IMR-90 (cell line): ENCODE measurements at places on chromosomes 5 and 9. TPM values are rescaled to one million over a fixed set of nuclear protein-coding genes. Genes with fewer than 3 reads are reported as not detected.
A peak's percentile ranks its signal among the peaks of the same experiment; 100 is the strongest.

DNA sequence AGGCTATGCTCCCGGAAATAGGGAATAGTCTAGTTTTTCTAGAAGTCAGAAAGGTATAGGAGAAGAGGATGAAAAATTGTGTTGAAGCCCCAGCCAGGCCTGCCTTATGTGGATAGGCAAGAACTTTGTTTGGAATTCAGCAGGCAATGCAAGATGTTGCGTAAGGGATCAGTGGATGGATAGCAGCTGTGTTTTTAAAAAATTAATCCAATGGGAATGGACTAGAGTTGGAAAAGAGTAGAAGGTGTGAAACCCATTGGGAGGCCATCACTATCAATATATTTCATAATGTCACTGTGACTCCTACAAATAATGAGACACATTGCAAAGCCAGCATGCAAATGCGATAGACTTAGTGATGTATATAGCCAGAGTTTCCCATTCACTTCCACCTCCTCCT is 281.9 kb downstream of the MARCHF11 start:
- H3K27me3 ChIP-seq = no peaks in the 10 kb centered on the region
- no peak overlapping the region for H3K4me3 ChIP-seq
- H3K27ac ChIP-seq = no peak overlapping the region
- peak; percentile 37 for DNase-seq
- H3K4me1 ChIP-seq = peaks cover 1% of the 10 kb centered on the region; the same call in 1 of the 2 replicates

DNA sequence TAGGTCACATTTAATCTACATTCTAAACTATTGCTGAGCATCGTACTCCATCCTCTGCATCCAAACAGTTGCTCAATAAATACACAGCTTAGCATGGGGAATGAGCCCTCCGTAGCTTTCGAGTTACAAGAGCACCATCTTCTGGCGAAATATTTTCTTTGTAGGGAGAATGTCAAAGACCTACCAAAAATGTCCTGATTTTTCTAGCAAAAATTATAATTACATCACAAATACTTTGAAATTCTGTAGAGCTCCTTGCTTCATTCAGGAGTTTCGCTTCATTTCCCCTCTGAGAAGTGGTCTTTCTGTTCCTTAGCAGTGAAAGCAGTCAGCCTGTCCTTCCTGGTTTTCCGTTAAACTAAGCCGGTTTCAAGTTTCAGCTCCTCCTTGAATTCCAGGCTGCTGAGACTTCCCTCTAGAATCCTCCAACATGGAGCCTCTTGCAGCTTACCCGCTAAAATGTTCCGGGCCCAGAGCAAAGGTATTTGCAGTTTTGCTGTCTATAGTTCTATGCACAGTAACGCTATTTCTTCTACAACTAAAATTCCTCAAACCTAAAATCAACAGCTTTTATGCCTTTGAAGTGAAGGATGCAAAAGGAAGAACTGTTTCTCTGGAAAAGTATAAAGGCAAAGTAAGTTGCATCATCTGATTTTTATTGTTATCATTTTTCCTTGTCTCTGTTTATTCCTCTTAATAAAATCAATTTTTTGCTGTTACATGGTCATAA is at the start of gene GPX8:
TSS of gene GPX8 (plus strand) at position 409 of the 730 bp plus-strand sequence. CDS start at position 431, 22 bp downstream.
- DNase-seq = peak; percentile 92
- H3K27me3 ChIP-seq = no peaks in the 10 kb centered on the region
- peaks cover 12% of the 10 kb centered on the region for H3K36me3 ChIP-seq
- H3K4me1 ChIP-seq = peaks cover 4% of the 10 kb centered on the region

DNA sequence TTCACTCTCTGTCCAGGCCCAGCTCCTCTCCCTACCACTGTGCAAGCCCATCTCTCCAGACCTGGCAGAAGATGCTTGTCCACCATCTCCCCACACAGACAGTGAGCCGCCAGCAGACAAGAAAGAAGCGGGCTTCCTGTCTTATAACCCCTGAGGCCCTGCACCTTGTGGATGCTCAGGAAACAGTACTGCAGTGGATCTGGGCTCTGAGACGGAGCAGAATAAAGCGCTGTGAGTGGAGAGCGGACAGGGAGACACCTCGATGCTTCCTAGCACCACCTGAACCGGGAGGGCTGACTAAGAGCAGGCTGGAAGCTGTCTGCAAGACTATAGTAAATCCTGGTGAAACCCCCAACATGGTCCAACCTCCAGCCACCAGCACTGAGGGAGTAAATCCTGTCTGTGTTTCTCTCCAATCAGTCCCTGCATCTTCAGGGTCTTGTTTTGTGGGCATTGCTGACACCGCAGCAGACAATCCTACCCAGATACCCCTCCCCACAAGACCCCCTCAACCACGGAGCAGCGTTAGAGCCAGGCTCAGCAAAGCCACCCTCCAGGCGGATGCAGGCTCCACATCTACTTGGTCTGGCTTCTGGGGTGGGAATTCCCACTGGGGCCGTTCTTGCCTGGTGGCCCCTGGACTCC is 18.7 kb downstream of the ORM2 start:
- H3K36me3 ChIP-seq = peaks cover 58% of the 10 kb centered on the region
- H3K27me3 ChIP-seq = no peaks in the 10 kb centered on the region
- peak overlapping the region; percentile 22 for H3K27ac ChIP-seq
- H3K4me1 ChIP-seq = peaks cover 11% of the 10 kb centered on the region

DNA sequence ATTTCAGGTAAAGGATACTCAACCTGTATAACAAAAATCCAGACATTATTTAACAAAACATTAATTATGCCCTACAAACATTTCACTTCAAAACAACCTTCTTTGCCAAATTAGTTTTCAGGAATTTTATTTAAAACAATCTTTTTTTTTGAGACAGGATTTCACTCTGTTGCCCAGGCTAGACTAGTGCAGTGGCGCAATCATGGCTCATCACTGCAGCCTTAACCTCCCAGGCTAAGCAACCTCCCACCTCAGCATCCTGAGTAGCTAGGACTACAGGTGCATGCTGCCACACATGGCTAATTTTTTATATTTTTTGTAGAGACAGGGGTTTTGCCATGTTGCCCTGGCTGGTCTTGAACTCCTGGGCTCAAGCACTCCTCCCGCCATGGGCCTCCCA is 3.9 kb downstream of the FNIP1 start:
- peaks cover 2% of the 10 kb centered on the region; the same call in 1 of the 2 replicates for H3K36me3 ChIP-seq
- peaks cover 2% of the 10 kb centered on the region for H3K4me1 ChIP-seq
- no peak for DNase-seq
- no peaks in the 10 kb centered on the region for H3K27me3 ChIP-seq
- no peak overlapping the region for H3K27ac ChIP-seq

- H3K4me1 ChIP-seq = peaks cover 2% of the 10 kb centered on the region; the same call in 1 of the 2 replicates
- no peak overlapping the region for H3K4me3 ChIP-seq
- H3K27me3 ChIP-seq = no peaks in the 10 kb centered on the region
- no peaks in the 10 kb centered on the region; the same call in 1 of the 2 replicates for H3K36me3 ChIP-seq
- DNase-seq = no peak
These were observed 56.8 kb downstream of the GLIS3 start for GRCh38 chr9:4243113-4243512.

DNA sequence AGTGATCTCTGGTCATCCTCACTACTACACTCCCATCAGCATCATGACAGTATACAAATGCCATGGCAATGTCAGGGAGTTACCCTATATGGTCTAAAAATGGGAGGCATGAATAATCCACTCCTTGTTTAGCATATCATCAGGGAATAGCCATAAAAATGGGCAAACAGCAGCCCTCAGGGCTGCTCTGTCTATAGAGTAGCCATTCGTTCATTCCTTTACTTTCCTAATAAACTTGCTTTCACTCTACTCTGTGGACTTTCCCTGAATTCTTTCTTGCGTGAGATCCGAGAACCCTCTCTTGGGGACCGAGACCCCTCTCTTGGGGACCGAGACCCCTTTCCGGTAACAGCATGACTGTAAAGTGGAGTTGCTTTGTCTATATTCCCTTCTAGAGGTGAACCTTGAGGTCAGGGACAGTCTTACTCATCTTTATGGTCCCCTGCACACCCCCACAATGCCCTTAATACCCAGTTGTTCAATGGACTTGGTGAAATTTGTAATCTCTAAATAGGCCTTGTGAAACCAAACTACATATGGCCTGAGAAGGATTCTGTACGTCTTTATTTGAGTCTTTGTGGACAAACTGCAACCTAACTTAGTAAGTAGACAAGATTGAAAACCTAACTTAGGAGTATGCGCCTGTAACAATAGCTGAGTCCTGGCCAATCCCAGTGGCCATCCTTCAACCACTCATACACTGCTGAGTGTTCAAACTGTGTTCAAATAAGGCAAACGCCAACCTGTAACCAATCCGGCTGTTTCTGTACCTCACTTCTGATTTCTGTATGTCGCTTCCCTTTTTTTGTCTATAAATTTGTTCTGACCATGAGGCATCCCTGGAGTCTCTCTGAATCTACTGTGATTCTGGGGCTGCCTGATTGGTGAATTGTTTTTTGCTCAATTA is 32.3 kb upstream of the UBTD2 start:
- no peaks in the 10 kb centered on the region for H3K4me1 ChIP-seq
- no peak overlapping the region for H3K27ac ChIP-seq
- no peak for DNase-seq
- no peaks in the 10 kb centered on the region for H3K36me3 ChIP-seq
- no peak overlapping the region for H3K4me3 ChIP-seq

DNA sequence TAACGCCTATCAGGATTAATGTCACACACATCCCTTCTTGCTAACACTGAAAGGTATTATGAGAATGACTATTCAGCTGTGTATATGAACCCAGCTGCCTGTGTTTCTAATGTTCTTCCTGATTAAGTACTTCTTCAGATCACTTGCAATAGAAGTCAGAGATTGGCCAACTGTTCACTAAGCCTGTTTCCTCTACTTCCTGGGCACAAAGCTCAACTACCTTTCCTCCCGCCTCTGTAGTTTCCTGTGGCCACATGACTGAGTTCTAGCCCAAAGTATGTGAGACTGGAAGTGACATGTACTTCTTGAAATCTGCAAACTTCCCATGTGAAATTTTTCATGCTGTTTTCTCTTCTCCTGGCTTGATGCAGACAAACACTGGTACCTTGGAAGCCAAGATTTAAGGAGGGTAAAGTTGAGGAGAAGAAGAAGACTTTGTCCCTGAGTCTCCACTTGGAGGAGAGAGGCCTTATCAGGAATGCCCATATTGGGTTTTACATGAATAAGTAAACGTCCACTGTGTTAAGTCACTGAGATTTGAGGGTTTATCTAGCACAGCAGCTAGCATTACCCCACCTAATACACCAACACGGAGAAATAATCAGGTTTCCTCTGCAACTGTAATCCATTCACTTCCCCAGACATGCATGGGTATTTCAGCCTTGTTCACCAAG is 58.6 kb downstream of the SLIT3 start:
- no peaks in the 10 kb centered on the region for H3K4me1 ChIP-seq
- no peak overlapping the region for H3K4me3 ChIP-seq
- no peaks in the 10 kb centered on the region for H3K27me3 ChIP-seq
- no peak for DNase-seq
- no peak overlapping the region for H3K27ac ChIP-seq

GRCh38 chr5:94793113-94793815 is 174.8 kb downstream of the SLF1 start:
- H3K4me3 ChIP-seq = no peak overlapping the region
- no peaks in the 10 kb centered on the region for H3K36me3 ChIP-seq
- no peaks in the 10 kb centered on the region for H3K27me3 ChIP-seq

- no peaks in the 10 kb centered on the region for H3K36me3 ChIP-seq
- no peak overlapping the region for H3K27ac ChIP-seq
- peaks cover 5% of the 10 kb centered on the region for H3K4me1 ChIP-seq
- H3K4me3 ChIP-seq = no peak overlapping the region
These were observed 63.7 kb upstream of the CCDC112 start for GRCh38 chr5:115360046-115360685.

Gene TBCA
- total RNA-seq = 6.1 and 28.6 TPM in 2 replicates

Gene TNFSF8
- total RNA-seq = not detected in 2 replicates

Gene SPINK7
- not detected in 2 replicates for total RNA-seq

Gene ANXA2R
- total RNA-seq = 1.3 and 1.4 TPM in 2 replicates

Gene FAM219A
- total RNA-seq = 4.8 and 5.6 TPM in 2 replicates

Gene GABRA1
- not detected in 2 replicates for total RNA-seq
